ENCODE measurements at places on chromosomes 16 and 17.
A peak's percentile ranks its signal among the peaks of the same experiment; 100 is the strongest.

GRCh38 chr17:20225162-20226115, 216.3 kb downstream of the SPECC1 start:
- no peak for DNase-seq

DNA sequence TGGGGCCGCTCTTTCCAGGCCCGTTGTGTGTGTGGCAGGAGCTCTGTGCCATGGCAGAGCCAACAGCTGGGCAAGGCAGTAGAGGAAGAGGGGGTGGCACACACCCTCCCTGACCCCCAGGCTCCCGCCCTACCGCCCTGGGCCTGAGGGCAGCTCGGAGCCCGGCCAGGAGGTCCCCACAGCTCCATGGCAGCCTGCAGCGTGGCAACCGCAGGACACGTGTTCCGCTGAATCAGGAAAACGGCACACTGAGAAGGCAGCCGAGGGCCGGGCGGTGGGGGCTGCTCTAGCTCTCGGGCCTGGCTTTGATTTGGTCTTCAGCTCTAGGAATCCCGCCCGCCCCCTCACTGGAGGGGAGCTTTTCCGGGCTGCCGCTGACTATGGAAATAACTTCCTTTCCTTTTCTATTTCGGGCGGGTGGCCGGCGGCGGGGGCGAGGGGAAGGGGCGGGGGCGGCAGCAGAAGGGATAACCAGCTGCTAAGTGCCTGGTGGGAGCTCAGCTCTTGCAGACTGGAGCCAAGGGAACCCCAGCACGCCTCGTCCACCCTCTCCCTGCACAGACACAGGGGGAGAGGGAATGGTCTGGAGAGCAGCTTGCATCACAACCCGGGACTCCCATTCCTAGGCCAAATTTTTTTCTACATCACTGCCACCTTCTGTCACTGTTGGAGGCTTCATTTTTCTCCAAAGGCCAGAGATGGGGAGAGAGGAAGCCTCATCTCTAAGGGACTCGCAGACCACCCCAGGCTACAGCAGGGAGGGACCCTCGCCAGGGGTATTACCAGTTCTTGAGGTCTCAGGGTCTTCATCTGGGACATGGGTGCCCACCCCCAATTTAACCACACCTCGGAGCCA, 24.8 kb upstream of the MRPS23 start:
- DNase-seq = peak; percentile 47

- DNase-seq = no peak
These were observed 245.2 kb downstream of the SEC14L1 start for GRCh38 chr17:77385750-77386501.

GRCh38 chr17:34313164-34313563, 6.1 kb upstream of the CCL8 start:
- no peak for DNase-seq

DNA sequence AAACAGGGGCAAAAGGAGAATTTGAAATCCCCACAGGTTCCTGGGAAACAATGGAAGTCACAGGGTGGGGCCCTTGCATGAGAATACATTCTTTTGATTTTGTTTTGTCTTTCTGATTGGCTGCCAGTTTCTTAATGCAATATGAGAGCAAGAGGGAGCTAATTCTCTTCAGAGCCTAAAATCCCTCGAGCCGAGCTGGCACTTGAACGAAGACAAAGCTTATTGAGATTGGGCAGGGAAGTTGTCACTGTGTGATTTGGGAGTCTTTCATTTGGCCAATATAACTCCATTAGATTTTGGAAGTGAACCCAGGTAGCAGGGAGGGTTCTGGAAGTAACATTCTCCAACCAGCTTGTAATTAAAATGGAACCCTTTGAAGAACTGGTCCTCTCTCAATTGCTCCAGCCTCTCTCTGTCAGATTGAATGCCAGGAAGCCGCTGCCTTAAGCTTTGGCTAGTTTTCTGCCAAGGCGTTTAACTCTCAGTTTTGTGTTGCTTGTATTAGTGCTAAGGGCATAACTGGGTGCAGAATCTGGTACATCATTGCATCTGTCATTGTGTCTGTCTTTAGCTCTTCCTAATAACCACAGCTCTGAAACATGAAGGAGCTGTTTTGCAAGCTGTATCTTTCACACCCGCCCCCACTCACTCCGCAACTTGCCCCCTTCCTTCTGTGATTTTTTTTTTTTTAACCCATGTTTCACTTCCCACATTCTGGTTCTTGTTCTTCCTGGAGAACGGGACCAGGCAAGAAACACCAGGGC, 272.0 kb downstream of the MAF start:
- DNase-seq = no peak

- DNase-seq = no peak
These were observed 8.2 kb downstream of the PSMD7 start for GRCh38 chr16:74304835-74305176.

DNA sequence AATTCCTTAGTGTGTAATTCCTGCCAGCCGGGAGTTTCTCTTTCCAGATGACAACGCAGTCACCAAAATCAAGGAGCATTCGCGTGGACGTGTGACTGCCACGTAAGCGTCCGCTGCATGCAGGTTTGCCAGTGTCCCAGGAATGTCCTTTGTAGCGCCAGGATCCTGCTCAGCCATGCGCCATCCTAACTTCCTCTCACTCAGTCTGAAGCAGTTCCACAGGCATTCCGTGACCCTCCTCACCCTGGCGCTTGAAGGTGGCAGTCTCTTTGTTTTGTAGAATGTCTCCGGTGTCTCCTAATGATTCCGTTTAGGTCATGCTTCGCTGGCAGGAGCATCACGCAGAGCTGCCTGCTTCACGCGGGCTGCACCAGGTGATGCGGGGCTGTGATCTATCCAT, 88.6 kb downstream of the RPTOR start:
- DNase-seq = no peak

- DNase-seq = no peak
These were observed 997 bp upstream of the CDH11 start for GRCh38 chr16:65122724-65123395.

DNA sequence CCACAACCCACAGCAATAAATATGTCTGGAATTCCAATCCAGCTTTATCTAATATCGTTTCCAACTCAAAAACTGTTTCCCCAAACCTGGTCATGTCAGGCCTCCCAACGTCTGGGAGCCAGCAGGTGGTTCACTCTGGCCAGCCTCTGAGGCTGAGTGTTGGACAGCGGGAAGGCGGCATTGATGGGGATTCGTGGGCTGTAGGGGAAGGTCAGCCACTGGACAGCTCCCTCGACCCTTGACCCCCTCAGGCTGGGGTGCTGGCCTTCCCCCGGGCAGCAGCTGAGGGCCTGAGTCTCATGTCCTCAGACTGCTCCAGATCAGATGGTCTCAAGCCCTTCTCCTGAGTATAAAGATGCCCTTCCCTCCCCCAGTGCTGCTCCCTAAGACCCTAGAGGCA, 50.2 kb downstream of the SDK2 start:
- no peak for DNase-seq
